ENCODE measurements at places on chromosomes 7 and 10.

GRCh38 chr10:29772403-29772802 lies 137.6 kb upstream of the SVIL start:
- DNase-seq: no peak

DNA sequence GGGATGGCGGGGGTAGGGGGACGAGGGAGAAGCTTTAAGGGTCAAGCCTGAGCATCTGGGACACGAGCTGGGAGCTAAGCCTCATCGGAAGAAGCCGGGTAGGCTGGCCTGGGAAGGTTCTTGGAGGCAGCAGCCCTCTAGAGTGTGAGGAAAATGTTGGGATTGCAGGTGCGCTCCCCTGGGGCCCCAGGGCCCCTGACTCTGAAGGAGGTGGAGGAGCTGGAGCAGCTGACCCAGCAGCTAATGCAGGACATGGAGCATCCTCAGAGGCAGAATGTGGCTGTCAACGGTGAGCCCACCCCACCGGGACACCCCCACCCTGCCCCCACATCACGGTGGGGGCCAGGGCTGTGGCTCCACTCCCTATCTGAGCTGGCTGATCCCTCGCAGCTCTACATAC lies 6.9 kb downstream of the ZYX start:
- no peak for DNase-seq

GRCh38 chr7:11776039-11776438 lies 56.0 kb downstream of the THSD7A start:
- DNase-seq: no peak

DNA sequence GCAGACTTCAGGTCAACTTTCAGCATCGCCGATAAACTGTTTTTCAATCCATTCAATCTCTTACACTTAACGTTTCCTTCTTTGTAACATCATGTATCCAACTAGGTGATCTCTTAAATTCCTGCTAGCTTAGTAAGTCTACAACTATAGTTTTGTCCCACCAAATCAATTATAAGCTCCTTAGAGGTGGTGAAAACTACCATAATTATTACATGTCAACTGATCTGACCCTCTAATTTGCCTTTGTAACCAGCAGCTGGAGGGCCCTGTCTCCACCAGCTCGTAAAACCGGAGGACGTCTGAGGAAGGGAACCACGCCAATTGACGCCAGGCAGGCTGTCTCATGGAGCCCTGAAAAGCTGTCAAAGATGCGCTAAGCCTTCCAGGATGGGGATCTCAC lies 113.4 kb downstream of the ABCC2 start:
- no peak for DNase-seq

DNA sequence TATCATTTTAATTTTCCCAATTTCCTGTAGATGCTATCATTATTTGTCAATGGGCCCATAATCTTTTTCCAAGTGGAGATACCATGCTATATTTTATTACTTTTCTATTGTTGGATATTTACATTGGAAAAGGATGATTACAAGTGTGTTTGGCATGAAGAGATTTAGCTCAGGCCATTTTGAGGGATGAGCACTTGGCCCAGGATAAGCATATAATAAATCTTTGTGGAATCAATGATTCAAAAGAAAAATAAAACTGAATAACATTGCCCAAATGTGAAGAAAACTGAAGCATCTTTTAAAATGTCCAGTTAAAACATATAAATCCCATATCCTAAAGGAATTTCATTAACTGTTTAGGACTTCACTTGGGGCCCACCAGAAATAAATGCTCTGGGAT lies 260.9 kb upstream of the BMPER start:
- DNase-seq: no peak

- peak; percentile 65 for DNase-seq
These were observed 37.0 kb upstream of the NRF1 start for GRCh38 chr7:129574487-129574886.

GRCh38 chr10:26372513-26373354 lies 65.4 kb upstream of the APBB1IP start:
- DNase-seq: no peak

Measured in epithelial cell of esophagus (primary cell).